ENCODE measurements at places on chromosomes 11 and 22.

DNA sequence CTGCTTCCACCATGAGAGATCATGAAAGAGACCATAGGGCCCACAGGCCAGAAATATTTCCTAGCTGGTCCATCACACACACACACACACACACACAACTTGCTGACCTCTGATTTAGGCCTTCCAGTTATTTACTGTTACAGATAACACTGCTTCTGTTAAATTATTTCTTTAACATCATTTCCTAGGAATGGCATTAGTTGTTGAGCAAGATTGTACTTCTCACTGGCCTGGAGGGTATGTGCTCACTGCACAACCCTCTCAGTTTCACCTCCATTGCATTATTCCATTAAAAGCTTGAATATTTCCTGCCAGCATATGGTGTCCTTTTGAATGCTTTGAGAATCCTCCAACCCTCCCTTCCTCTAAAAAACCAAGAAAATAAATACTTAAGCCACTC lies 104.4 kb downstream of the MICAL2 start:
- no peak for DNase-seq

GRCh38 chr11:2697866-2698265 lies 1.9 kb downstream of the KCNQ1OT1 start:
- DNase-seq: no peak

GRCh38 chr11:57392066-57392762 lies 1.8 kb upstream of the PRG2 start:
- no peak for DNase-seq

DNA sequence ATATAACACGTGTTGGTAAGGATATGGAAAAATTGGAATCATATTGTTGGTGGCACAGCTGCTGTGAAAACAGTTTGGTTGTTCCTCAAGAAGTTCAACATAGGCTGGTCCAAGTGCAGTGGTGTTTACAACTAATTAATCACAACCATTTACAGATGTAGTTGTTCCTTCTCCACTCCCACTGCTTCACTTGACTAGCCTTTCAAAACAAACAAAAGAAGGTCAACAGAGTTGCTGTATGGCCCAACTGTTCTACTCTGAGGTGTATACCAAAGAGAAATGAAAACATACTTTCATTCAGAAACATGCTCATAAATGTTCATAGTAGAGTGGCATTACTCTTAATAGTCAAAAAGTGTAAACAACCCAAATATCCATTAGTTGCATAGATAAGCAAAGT lies 36.6 kb upstream of the ACAT1 start:
- no peak for DNase-seq

GRCh38 chr11:46389450-46390330 lies 1.9 kb downstream of the CHRM4 start:
- no peak for DNase-seq

GRCh38 chr22:49545606-49546005 lies 282.1 kb downstream of the BRD1 start:
- no peak for DNase-seq

DNA sequence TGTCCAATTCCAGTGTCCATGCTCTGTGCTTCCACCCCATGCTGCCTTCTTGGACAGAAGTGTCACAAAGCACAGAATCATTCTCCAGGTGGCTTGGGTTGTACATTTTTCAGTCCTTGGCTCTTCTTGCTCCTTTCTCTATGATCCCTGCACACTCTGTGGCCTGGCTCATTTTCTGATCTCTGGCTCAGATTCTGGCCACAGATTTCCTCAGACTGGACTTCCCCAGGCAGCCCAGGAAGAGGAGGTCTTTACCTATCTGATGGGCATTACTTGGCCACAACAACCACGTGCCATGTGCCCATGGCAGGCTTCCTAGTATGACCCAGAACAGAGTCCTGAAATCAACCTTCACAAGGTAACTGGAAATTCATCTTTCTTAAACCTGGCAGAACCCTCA lies 27.2 kb downstream of the SYTL2 start:
- no peak for DNase-seq
